Panc1 (cell line): ENCODE measurements at places on chromosomes 11 and 22. TPM values are rescaled to one million over a fixed set of nuclear protein-coding genes. Genes with fewer than 3 reads are reported as not detected.

DNA sequence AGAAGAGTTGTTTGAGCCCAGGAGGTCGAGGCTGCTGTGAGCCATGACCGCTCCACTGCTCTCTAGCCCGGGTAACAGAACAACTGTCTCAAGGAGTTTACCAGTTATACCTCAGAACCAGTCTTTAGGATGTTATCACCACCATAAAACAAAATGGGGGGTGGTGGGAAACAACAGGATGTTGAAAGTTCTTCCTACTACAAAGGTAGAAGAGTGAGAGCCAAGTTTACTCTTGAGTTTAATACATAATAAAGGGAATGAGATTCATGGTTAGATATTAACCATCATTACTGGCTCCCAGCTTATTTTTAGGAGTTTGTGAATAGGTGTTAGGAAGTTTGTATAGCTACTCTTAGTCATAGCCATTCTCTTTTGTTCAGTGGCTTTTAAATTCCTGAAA is 78.8 kb upstream of the HORMAD2 start:
- no peaks in the 10 kb centered on the region for H3K27me3 ChIP-seq
- no peak for DNase-seq
- H3K27ac ChIP-seq = no peak overlapping the region
- H3K4me1 ChIP-seq = no peaks in the 10 kb centered on the region
- no peaks in the 10 kb centered on the region for H3K36me3 ChIP-seq

DNA sequence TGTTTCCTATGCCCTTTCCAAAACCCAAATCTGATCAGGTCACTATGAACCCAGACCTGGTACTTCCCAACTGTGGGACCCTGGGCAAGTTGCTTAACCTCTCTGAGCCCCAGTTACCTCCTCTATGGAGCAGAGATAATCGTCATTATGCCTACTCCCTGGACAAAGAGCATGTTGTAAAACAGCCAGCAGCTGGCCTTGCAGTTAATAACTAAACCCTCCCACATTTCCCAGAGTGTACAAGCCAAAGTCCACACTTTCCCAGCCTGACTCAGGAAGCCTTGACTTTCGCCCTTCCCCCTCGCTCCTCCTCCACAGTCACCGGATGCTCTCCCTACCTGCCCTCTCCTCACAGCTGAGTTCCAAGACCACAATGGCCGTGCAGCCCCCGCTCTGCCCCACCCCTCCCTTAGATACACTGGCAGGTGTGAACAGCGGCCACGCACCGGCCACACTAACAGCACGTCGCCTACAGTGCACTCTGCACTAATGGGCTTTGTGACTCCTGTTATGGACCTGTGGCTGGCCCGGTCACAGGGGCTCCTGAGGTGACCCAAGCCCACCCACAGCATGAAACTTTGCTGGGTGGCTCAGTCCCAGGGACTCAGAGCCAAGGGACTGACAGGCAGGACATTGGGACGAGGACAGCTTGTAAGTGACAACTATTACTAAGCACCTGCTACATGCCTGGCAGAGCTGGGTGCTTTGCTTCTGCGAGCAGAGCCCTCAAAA is 15.6 kb upstream of the MFNG start:
- no peaks in the 10 kb centered on the region for H3K27me3 ChIP-seq
- peak overlapping the region; percentile 77 for H3K27ac ChIP-seq
- DNase-seq = no peak
- H3K4me1 ChIP-seq = peaks cover 67% of the 10 kb centered on the region
- H3K4me3 ChIP-seq = no peak overlapping the region

The EIF3M gene
- 270 TPM for total RNA-seq

DNA sequence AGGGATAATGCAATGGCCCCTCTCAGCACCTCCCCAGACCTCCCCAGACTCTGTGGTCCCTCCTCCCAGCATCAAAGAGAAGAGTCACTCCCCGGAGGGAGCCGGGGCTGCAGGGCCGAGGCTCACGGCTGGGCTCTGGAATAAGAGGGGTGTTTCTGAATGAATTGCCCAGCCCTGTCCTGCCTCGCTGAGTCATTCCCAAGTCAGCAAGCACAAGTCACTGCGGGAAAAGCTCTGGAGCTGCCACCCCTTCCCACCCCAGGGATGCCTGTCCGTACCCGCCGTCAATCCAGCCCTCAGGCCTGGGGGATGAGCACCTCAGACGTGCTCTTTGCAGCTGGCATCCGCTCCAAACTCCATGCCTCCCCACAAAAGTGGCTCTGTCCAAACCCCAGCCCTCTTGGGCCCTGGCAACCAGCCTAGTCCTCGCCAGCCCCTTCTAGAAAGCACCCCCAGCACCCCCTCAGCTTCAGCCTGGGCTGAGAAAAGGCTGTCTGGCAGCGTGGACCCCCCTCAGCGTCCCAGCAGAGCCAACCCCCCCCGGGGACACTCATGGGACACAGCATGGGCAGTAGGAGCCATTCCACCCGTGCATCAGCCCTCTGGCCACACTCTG is 22.7 kb downstream of the CELSR1 start:
- no peaks in the 10 kb centered on the region for H3K4me1 ChIP-seq
- H3K4me3 ChIP-seq = no peak overlapping the region
- no peak for DNase-seq

DNA sequence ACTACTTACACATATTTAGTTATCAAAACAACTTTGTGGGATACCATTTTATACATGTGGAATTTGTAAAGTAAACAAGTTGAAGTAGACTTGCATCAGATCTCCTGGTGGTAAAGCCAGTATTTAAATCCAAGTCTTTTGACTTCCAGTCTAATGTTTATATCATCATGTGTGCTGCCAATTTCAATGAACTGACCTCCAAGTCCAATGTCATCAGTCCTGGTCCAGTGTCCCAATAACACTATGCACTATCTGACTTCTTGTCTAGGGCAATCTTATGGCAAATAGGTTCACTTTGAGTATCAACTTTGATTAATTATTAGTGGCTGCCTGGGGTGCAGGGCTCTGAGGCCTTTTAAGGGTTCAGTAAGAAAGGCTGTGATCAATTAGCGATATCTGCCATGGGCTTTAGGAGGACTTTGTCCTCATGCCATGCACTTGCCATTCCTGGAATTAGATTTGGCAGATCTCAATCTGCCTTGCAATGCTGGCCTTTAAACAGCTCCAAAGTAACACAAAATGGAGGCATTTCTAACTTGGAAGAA is 9.6 kb upstream of the PTS start:
- no peak for DNase-seq
- no peaks in the 10 kb centered on the region for H3K36me3 ChIP-seq
- no peaks in the 10 kb centered on the region for H3K27me3 ChIP-seq
- H3K27ac ChIP-seq = no peak overlapping the region

DNA sequence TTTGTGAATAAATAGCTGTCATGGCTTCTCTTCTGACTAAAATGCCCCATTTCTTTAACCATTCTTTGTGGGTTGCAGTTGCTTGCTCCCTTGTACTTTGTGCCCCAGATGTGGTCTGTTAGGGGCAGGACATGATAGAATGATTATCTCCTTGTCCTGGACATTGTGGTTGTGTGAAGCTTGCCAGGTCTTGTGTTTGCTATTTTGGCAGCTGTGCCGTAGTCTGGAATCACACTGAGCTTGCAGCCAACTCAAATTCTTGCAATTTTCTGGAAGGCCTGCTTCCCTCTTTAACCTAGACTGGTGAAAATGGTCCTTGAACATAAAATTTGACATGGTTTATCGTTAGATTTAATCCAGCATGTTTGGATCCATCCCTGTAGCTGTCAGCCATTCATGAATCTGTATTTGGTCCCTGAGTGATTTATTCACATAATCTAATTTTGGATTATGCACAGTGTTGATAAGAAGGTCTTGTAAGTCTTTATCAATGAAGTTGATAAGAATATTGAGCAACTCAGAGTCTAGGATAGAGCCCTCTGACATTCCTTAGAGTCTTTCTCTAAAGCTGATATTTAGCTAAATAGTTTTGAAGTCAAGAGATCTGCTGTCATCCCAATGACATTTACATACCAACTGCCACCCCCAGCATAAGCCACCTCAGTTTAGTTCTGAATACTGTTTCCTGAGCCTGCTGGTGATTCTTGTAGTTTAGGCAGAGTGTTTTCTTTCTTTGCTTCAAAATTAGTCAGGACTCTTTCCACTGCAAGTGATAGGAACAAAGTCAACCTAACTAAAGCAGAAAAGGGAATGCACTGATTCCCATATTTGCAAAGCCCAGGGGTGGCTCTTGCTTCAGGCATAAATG is 9.8 kb downstream of the SPON1 start:
- H3K4me1 ChIP-seq = no peaks in the 10 kb centered on the region
- no peak for DNase-seq
- H3K27me3 ChIP-seq = peaks cover 13% of the 10 kb centered on the region

The MUC6 gene
- total RNA-seq = 0.49 TPM

DNA sequence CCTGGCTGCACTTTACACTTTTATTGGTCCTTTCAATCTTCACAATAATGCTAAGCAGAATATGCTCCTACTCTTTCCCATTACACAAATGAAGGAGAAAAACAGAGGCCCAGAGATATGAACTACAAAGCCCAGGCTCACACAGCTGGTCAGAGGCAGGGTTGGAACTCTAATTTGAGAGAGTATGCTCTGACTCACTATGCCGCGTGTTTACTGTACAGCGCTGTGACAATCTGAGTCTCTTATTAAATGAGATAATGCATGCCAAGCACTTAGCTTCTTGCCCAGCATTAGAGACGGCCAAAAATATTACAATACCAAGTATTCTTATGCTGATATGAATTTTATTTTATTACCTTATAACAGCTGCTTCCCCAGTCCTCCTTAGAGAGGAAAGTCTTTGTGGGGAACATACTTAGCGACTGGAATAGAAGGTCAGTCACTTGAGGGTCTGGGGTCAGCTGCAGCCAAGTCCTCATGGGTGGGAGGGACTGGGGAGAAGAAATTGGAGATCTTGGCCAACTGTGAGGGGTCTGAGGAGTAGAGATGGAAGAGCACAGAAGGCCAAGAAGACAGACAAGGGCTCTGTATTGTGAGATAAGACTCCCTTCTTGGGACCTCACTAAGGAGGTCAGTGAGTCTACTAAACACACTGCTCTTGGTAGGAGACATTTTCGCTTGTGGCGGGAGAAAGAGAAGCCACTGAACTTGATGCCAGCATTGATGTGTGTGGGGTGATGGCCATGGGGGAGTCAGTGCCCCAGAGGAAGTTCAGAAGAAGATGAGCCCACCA is 150.8 kb upstream of the TIMP3 start:
- no peak overlapping the region for H3K27ac ChIP-seq
- no peaks in the 10 kb centered on the region for H3K36me3 ChIP-seq
- H3K4me1 ChIP-seq = no peaks in the 10 kb centered on the region
- DNase-seq = no peak

GRCh38 chr22:37892566-37893335 is 13.3 kb upstream of the MICALL1 start:
- no peak for DNase-seq
- no peaks in the 10 kb centered on the region for H3K27me3 ChIP-seq
- H3K4me3 ChIP-seq = no peak overlapping the region
- H3K27ac ChIP-seq = no peak overlapping the region

DNA sequence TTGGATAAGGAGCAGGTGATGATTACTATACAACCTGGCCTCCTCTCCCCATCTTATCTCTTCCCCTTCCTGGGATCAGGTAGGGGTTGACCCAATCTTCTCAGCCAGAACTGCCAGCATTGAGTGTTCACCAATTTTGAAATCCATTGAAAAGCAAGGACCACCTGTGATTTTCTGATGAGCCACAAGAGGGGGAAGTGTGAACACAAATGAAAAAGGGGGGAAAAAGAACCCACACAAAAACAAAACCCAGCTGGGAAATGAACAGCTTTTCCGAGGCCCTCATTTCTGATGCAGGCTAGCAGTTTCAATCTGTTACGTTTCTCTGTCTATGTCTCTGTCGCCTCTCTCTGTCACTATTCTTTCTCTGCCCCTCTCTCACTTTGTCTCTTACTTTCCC is 161.9 kb downstream of the INSC start:
- H3K4me1 ChIP-seq = no peaks in the 10 kb centered on the region
- no peak for DNase-seq
- H3K27me3 ChIP-seq = no peaks in the 10 kb centered on the region; the same call in 1 of the 2 replicates
- H3K4me3 ChIP-seq = no peak overlapping the region

DNA sequence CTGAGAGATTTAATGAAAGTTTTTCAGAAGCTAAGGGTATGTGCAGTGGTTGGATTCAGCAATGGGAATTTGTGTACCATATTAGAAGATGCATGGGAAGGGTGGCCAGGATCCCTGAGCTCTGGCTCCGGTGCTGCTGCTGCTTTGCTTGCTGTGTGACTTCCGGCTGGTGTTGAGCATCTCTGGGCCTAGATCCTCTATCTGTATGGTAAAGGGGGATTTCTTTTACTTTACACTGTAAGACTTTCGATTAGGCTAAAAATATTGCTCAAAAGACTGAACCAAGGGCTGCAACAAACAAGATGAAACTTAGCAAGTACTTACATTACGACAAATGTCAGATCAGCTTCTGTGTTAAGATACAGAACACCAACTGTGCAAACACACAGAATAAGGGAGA is 39.1 kb downstream of the XRRA1 start:
- H3K4me3 ChIP-seq = no peak overlapping the region
- peaks cover 5% of the 10 kb centered on the region; the same call in 1 of the 2 replicates for H3K36me3 ChIP-seq
- no peaks in the 10 kb centered on the region for H3K4me1 ChIP-seq
- no peak for DNase-seq

- H3K36me3 ChIP-seq = no peaks in the 10 kb centered on the region
- H3K27me3 ChIP-seq = no peaks in the 10 kb centered on the region
- no peak overlapping the region for H3K27ac ChIP-seq
- H3K4me3 ChIP-seq = no peak overlapping the region
Observed at GRCh38 chr22:40053460-40053859, 58.7 kb downstream of the FAM83F start.

GRCh38 chr11:101342307-101342706 is 212.7 kb upstream of the PGR start:
- no peak overlapping the region for H3K27ac ChIP-seq
- no peaks in the 10 kb centered on the region for H3K27me3 ChIP-seq
- no peak overlapping the region for H3K4me3 ChIP-seq
- H3K36me3 ChIP-seq = no peaks in the 10 kb centered on the region

GRCh38 chr22:32328306-32329201 is 29.1 kb upstream of the RFPL3 start:
- H3K36me3 ChIP-seq = no peaks in the 10 kb centered on the region
- no peaks in the 10 kb centered on the region for H3K27me3 ChIP-seq
- no peaks in the 10 kb centered on the region for H3K4me1 ChIP-seq
- no peak overlapping the region for H3K4me3 ChIP-seq
- no peak overlapping the region for H3K27ac ChIP-seq

DNA sequence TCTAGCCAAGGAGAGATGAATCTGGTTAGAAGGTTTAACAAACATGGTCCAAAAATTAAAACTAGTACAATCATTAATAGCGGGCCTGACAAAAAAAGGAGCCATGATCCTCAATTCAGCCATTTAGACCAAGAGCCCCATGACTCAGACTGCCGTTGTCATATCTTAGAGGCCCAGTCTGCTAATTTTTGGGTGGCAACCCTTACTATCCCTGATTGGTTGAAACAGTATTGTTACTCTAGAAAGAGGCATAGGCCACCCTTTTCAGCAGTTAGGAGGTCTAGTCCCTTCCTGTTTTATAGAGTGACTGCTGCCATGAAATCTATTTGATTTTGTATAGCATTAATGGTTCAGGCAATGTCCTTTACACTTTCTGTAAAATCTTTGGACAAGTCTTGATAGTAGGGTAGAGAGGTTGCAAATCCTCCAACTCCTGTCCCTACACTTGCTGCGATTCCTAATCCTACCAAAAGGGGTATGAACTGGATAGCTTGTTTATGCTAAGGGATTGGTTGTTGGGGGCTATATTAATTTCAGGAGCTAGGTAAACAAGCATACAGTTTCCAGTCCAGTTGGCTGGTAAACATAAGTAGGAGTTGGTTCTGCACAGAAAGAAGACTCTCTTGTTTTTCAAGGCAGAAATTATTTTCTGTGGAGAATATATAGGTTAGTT is 1056.3 kb upstream of the CNTN5 start:
- H3K27ac ChIP-seq = no peak overlapping the region
- DNase-seq = no peak
- no peak overlapping the region for H3K4me3 ChIP-seq
- no peaks in the 10 kb centered on the region for H3K36me3 ChIP-seq

The CABP4 gene
- total RNA-seq = not detected

The H19 gene
- 1,268 TPM for total RNA-seq
